ENCODE measurements at places on chromosomes 13 and 19.

GRCh38 chr13:101767131-101767530, 314.7 kb downstream of the ITGBL1 start:
- ATAC-seq: no peak

DNA sequence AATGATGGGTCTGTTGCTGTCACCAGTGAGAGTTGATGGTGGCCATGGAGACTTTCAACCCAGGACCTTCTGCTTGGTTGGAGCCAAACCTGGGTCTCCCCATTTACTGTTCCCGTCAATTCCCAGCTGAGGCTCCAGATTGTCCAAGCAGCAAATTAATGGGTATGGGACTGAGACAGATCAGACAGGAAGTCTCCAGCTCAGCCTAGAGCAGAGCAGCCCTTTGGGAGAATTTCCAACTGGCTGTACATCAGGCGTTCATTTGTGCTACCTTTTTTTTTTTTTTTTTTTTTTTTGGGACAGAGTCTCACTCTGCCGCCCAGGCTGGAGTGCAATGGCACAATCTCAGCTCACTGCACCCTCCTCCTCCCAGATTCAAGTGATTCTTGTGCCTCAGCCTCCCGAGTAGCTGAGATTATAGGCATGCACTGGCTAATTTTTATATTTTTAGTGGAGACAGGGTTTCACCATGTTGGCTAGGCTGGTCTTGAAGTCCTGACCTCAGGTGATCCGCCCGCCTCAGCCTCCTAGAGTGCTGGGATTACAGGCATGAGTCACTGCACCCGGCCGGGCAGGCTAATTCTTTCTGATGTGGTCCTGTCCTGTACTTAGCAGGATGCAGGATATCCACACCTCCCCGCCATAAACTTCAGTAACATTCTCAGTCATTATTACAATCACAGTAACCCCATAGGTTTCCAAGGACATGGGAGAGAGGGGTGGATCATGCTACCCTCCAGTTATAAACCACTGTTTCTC, 9.3 kb downstream of the MAP3K10 start:
- ATAC-seq: no peak

- no peak for ATAC-seq
Observed at GRCh38 chr13:50161052-50161451, 145.8 kb downstream of the KCNRG start.

GRCh38 chr19:44792281-44792680, 14.6 kb downstream of the CBLC start:
- ATAC-seq: peak; percentile 81

- peak; percentile 78 for ATAC-seq
Observed at GRCh38 chr13:50893211-50893852, 16.3 kb upstream of the RNASEH2B start.

- ATAC-seq: no peak
Observed at GRCh38 chr19:7739211-7739755, 7.4 kb upstream of the CLEC4G start.

GRCh38 chr13:44905556-44905955, 83.7 kb downstream of the NUFIP1 start:
- ATAC-seq: no peak

GRCh38 chr19:2469102-2469914, 6.6 kb upstream of the GADD45B start:
- ATAC-seq: peak; percentile 71

GRCh38 chr19:6576869-6577475, 14.0 kb downstream of the CD70 start:
- ATAC-seq: no peak

GRCh38 chr13:73657821-73658540, 476.2 kb downstream of the KLF12 start:
- no peak for ATAC-seq

- no peak for ATAC-seq
Observed at GRCh38 chr13:67048821-67049150, 181.3 kb downstream of the PCDH9 start.

GRCh38 chr13:27044837-27045570, 126.6 kb downstream of the USP12 start:
- peak; percentile 89 for ATAC-seq

DNA sequence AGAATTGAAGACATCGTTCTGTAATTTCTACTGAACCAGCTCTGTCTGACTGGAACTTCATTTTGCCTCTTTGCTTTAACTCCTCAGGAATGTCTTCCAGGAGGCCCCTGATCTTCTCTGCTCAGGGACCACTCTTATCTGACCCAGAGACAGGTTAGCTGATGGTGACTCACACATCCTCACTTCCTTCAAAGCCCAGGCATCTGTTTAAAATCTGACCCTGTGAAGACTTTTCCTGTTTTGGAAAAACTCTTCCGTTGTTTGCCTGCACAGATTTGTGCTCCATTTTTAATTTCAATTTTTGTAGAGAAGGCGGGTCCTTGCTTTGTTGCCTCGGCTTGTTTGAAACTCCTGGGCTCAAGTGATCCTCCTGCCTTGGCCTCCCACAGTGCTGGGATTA, 1.6 kb downstream of the ARL11 start:
- no peak for ATAC-seq

DNA sequence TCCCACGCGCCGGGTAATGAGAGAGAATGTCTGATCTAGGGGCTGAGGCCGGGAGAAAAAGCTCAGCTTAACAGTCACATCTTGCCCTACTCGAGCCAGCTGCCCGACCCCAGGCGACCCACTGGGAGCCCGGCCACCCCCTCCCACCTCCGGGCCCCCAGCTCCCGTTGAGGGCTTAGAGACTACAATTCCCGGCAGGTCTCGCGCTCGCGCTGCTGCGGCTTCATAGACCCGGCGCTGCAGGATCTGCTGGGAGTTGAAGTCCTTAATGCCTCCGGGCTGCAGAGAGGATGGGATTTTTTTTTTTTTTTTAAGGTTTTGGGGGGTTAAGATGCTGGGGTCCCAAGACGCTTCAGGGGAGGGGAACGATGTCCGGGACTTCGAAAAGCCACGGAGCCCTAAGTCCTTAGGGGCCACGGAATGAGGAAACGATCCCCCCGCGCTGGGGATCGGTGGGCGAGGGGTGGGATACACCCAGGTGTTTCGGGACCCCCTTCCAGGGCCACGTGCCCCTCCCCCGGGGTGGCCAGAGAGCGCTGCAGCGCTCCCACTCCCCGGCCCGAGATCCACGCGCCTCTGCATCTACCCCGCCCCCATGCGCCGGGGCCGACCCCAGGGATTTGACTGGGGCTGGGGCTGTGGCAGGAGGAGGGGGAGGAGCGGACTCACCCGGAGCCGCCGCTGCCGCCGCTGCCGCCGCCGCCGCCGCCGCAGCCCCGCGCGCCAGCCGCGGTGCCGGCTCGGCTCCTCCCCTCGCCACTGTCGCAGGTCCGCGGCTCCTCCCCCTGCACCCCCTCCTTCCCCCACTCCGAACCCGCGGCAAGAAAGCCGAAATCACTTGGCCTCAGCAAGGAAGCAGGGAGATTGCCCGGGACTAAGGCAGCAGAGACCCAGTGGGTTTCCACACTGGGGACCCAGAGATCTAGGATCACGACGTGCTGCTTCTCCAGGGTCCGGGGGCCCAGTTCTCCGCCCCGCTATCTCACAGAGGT, at the start of gene SYT3:
SYT3 (minus strand) TSS at position 761 of the 992 bp plus-strand sequence. CDS start 2,470 bp downstream, outside the sequence.
- ATAC-seq: peak; percentile 36

GRCh38 chr13:84352946-84353345, 470.7 kb upstream of the SLITRK1 start:
- no peak for ATAC-seq

DNA sequence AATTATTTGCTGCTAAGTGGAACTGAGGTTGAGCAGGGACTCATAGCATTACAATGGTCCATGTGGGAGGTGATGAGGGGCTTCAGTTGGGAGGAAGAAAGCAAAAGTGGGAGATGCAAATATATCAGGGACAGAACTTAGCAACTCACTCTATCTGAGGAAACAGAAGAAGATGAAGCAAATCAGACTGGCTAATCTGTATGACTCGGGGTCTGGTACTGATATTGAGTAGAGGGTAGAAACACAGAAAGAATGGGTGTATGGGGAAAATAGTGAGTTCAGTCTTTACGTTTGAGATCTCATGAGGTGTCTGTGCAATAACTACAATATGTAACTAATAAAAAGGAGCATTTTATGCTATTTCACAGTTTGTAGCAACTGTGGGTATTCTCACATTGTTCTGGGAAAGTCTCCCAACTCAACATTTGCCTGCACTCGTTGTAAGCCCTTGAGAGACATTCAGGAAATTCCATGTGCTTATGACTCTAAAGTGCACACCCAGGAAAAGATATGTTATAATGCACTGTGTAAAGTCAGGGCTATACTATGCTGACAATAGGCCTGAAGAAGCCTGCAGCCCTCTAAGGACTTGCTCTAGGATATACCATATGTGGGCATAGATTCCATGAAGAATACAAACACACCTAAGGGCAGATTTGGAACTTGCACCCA, 183.5 kb downstream of the SPRY2 start:
- ATAC-seq: no peak

DNA sequence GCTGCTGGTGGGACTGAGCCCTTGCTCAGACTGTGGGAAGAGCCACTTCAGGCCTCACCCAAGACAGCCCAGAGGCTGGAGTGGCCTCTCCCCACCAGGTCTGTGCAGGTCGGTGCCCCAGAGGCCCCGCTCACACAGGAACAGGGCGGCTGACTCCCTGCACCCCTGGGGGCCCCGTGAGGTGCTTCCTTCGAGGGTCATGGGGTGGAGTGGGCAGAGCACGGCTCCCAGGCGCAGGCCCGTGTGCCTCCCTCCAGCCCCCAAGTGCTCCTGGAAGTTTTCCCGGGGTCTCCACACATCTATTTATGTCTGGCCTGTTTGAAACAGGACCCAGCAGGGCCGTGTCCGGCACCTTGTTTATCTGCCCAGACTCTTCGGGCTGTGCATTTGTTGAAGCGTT, 9.5 kb upstream of the TMEM255B start:
- no peak for ATAC-seq

GRCh38 chr19:13849991-13850909, 26.7 kb upstream of the NANOS3 start:
- peak; percentile 29 for ATAC-seq

DNA sequence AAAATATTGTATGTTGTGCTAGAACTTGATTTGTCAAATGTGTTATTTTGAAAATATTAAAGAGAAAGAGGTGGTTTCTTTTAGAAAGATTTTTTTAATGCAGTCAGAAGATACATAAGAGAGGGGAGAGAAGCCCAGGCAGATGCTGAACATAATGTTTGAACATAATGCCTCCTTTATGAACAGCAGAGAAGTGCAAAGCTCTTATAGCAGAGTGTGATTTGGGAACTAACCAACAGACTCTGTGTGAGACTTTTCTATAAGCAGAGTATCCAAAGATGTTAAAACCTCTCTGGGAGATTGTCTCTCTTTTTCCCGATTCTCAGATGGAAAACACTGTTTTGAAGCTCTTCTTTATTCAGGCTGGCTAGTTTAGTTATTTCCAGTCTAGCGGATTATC, 1274.1 kb upstream of the SPRY2 start:
- no peak for ATAC-seq

DNA sequence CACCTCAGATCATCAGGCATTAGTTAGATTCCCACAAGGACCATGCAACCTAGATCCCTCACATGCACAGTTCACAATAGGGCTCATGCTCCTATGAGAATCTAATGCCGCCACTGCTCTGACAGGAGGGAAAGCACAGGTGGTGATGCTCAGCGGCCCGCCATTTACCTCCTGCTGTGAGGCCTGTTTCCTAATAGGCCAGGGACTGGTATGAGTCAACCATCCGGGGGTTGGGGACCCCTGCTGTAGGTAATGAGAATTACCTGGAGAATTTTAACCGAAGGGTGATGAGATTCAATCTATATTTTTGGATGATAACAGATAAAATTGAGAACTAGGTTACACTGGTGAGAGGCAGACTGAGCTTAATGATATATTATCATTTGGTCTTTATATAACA, 101.4 kb downstream of the LACC1 start:
- ATAC-seq: no peak

DNA sequence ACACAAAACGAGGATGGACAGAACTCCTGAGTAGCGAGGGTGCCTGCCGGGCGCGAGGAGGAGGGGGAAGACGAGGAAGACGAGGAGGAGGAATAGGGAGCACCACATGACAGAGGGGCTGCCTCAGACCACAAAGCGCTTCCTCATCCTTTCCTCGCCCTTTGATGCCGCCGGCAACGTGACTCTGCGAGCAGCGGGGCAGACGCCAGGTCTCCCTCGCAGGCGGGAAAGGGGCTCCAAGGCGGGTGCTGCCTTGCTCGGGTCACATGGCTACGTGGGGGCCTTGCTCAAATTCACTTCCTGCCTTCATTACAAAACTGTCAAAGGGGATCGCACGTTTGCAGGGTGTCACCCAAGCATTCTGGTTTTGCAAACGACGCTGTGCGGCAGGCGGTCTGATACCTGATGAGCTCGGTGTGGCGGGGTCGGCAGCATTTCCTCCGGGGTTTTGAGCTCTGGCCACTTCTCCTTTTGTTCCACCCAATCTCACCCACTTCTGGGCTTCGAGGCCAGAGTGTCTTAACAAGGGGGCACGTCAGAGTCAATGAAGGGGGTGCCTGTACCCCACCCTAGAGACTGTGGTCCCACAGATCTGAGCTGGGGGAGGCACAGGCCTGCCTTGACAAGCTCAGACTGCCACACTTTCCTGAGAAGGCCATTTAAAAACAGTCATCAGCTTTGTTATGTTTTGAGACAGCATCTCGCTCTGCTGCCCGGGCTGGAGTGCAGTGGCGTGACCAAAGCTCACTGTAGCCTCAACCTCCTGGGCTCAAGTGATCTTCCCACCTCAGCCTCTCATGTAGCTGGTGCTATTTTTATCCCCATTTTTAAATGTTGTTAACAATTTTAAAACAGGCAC, 14.9 kb downstream of the MAP2K2 start:
- peak; percentile 94 for ATAC-seq

DNA sequence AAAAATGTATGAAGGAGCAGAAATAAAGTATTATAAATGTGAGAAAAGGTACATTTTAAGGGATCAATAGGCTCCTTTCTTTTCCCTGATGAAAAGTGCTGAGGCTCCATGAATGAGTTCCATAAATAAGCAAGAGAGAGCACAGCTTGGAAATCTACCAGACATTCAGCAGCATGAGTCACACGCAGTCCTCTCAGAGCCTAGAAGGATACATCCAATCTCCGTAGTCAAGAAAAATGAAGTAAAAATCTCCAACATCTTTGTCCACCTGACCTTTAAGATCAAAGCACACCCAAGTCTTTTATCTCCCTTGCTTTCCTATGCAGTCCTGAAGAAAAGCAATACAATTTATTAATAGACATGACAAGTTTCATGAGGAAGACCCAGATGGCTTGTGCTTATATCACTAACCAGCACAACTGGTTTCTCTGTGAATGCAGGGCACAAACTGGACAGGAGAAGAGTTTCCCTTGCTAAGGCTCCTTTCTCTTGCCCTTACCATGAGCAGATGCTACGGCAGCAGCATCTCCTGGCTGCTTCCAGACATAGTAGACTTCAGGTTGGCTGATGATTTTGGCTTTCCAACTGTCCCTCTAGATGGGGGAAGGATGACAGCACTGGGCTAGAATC, 730.8 kb downstream of the EFNB2 start:
- ATAC-seq: no peak

DNA sequence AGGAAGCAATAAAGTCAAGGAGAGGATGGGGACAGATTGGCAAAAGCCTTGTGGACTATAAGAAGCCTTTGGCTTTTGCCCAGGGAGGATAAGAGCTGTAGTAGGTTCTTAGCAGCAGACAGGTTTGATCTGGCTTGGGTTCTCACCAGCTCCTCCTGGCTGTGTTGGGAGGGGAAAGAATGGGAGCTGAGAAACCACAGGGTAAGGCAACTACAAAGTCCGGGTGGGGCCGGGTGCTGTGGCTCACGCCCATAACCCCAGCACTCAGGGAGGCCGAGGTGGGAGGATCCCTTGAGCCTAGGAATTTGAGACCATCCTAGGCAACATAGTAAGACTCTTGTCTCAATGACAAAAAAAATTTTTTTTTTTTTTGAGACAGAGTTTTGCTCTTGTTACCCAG, 20.6 kb downstream of the NECTIN2 start:
- no peak for ATAC-seq

- peak; percentile 36 for ATAC-seq
Observed at GRCh38 chr13:110298505-110299282, 8.3 kb downstream of the COL4A1 start.
